Chondrocyte (in vitro differentiated cells): ENCODE measurements at places on chromosomes 6 and 20. TPM values are rescaled to one million over a fixed set of nuclear protein-coding genes. Genes with fewer than 3 reads are reported as not detected.

EGFL8 gene
- 14.3 to 16.3 TPM (median 15.4 TPM) in 3 replicates for total RNA-seq

ELOVL2 gene
- total RNA-seq = 18.1 to 41.3 TPM (median 18.2 TPM) in 3 replicates

HTR1B gene
- total RNA-seq = 0.57 to 1.2 TPM (median 0.65 TPM) in 3 replicates

ADGRF4 gene
- not detected in 3 replicates for total RNA-seq

BTNL2 gene
- not detected in 3 replicates for total RNA-seq

ABCF1 gene
- total RNA-seq = 51.9 to 66.1 TPM (median 53.0 TPM) in 3 replicates

MYLK2 gene
- total RNA-seq = 1.3 to 3.3 TPM (median 2.9 TPM) in 3 replicates

GRCh38 chr6:108689272-108690161, 128.8 kb downstream of the FOXO3 start:
- peak overlapping the region; percentile 57 for H3K27ac ChIP-seq
- H3K4me1 ChIP-seq = peaks cover 28% of the 10 kb centered on the region
- H3K36me3 ChIP-seq = peaks cover 15% of the 10 kb centered on the region

GRCh38 chr20:44738813-44739477, 6.7 kb upstream of the KCNK15 start:
- no peak overlapping the region for H3K27ac ChIP-seq
- peaks cover 8% of the 10 kb centered on the region for H3K27me3 ChIP-seq
- peaks cover 1% of the 10 kb centered on the region for H3K36me3 ChIP-seq
- no peak for DNase-seq
- peaks cover 37% of the 10 kb centered on the region for H3K4me1 ChIP-seq

DNA sequence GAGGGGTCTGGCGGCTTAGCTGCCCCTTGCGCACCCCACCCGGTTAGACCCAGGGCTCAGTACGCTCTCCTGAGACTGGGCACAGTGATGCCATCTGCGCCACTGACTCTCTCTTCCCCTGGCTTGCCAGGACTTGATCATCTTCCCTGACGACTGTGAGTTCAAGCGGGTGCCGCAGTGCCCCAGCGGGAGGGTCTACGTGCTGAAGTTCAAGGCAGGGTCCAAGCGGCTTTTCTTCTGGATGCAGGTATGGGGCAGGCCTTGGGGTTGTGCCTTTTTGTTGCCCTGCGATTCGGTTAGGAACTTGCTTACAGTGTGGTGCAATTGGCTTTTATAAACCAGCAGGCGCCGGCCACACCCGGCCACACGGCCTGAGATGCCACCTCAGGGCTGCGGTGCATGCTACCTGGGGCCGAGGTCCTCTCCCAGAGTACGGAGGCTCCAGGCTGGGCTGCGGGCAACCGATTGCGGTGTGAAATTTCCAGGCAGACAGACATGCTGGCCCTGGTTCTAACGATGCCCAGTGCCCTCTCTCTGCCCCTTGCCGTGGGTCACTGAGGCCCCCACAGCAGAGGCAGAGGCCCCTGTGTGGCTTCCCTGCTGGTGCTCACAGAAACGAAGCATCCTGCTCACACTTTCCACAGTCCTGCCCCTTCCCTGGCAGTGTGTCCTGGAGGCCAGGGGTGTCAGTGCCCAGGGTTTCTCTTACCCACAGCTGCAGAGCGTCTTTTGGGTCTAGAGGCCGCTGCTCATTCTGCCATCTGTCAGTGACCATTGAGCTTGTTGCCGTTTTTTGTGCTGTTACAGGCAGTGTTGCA, 1.7 kb downstream of the ADRM1 start:
- H3K27ac ChIP-seq = peak overlapping the region; percentile 92
- no peaks in the 10 kb centered on the region for H3K27me3 ChIP-seq
- peaks cover 32% of the 10 kb centered on the region for H3K4me1 ChIP-seq
- DNase-seq = no peak

- H3K27ac ChIP-seq = no peak overlapping the region
- H3K36me3 ChIP-seq = no peaks in the 10 kb centered on the region
- H3K27me3 ChIP-seq = no peaks in the 10 kb centered on the region
- H3K4me3 ChIP-seq = no peak overlapping the region
Measured at GRCh38 chr6:154298297-154298696, 58.3 kb downstream of the IPCEF1 start.

DNA sequence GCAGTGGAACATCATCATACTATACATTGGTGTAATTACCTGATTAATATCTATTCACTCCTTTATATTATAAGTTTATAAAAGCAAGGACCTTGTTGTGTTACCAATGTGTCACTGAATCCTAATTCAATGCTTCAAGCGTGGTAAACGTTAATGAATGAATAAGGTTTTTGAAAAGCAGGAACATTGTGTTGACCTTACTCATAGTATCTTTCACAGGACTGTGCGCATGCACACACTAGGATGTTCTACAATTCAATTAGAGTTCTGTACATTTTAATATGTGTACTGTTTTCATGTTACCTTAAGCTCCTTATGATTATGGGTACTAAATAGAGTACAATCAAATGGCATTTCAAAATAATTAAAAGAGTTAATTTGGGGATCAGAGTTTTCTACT, 578.5 kb downstream of the BMP2 start:
- DNase-seq = no peak
- H3K27ac ChIP-seq = no peak overlapping the region
- no peaks in the 10 kb centered on the region for H3K4me1 ChIP-seq
- H3K36me3 ChIP-seq = no peaks in the 10 kb centered on the region
- no peak overlapping the region for H3K4me3 ChIP-seq
- H3K27me3 ChIP-seq = peaks cover 1% of the 10 kb centered on the region

- no peak overlapping the region for H3K27ac ChIP-seq
- no peaks in the 10 kb centered on the region for H3K27me3 ChIP-seq
- no peak overlapping the region for H3K4me3 ChIP-seq
- no peak for DNase-seq
- H3K36me3 ChIP-seq = peaks cover 22% of the 10 kb centered on the region
Measured at GRCh38 chr20:49024220-49024619, 21.9 kb upstream of the CSE1L start.

- no peaks in the 10 kb centered on the region for H3K4me1 ChIP-seq
- DNase-seq = no peak
- H3K27ac ChIP-seq = no peak overlapping the region
- no peak overlapping the region for H3K4me3 ChIP-seq
- peaks cover 1% of the 10 kb centered on the region for H3K36me3 ChIP-seq
- no peaks in the 10 kb centered on the region for H3K27me3 ChIP-seq
Measured at GRCh38 chr6:128558021-128558420, 37.6 kb upstream of the PTPRK start.

DNA sequence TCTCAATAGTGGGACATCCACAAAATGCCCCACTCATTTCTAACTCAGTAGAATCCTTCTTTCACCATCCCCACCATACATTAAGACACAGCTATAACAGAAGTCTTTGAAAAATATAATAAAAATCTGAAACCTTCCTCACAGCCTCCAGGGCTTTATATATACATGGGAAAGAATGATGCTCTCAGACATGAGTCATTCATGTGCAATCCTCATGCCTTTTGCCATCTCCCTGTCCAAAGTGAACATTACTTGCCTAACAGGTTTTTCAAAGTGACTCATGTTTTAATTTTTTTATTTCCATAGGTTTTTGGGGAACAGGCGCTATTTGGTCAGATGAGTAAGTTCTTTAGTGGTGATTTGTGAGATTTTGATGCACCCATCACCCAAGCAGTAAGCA, 162.7 kb downstream of the RALGAPA2 start:
- H3K4me1 ChIP-seq = peaks cover 10% of the 10 kb centered on the region
- H3K36me3 ChIP-seq = no peaks in the 10 kb centered on the region
- no peaks in the 10 kb centered on the region for H3K27me3 ChIP-seq
- H3K4me3 ChIP-seq = no peak overlapping the region

GRCh38 chr6:147201885-147202515, 2.2 kb upstream of the STXBP5 start:
- H3K27me3 ChIP-seq = no peaks in the 10 kb centered on the region
- H3K4me1 ChIP-seq = peaks cover 24% of the 10 kb centered on the region
- peak overlapping the region; percentile 99 for H3K27ac ChIP-seq
- peak overlapping the region; percentile 94 for H3K4me3 ChIP-seq
- H3K36me3 ChIP-seq = no peaks in the 10 kb centered on the region
- DNase-seq = no peak

- H3K4me1 ChIP-seq = no peaks in the 10 kb centered on the region
- H3K4me3 ChIP-seq = no peak overlapping the region
- peaks cover 3% of the 10 kb centered on the region for H3K27me3 ChIP-seq
Measured at GRCh38 chr6:77814119-77814518, 161.3 kb downstream of the MEI4 start.

DNA sequence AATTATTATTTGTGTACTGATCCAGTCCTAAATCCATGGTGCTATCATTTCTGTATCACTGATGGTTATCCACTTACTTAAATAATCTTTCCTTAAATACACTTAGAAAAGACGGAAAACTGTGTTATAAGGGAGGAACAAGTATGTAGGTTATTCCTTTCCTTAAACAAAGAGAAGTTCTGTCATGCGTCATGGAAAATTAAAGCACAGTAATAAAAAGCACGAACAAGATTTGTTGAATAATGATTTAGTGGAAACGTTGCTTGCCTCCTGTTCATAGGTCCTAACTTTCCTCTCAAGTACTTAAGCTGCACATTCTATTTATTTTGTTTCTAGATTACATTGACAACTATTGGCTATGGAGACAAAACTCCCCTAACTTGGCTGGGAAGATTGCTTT, 120.4 kb downstream of the KHDC1L start:
- no peak overlapping the region for H3K27ac ChIP-seq
- peaks cover 5% of the 10 kb centered on the region for H3K36me3 ChIP-seq
- no peak for DNase-seq

DNA sequence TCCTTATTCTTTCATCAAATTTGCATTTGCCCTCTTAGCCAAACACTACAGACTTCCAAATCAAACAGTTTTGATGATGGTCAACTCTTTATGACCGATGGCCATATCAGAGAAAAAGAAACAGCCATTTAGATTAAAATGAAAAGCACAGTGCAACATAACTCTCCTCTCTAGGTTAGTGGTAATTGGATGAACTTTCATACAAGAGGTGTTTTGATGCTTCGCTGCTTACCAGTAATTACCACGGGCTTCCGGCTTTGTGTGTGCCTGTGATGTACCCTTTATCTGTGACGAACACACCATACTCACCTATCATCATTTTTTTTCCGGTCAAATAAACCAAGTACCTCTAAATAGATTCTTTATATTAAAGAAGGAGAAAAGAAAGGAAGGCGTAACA, 181.8 kb downstream of the FOXA2 start:
- no peaks in the 10 kb centered on the region for H3K4me1 ChIP-seq
- no peak overlapping the region for H3K4me3 ChIP-seq
- no peaks in the 10 kb centered on the region for H3K36me3 ChIP-seq
- H3K27me3 ChIP-seq = peaks cover 26% of the 10 kb centered on the region

DNA sequence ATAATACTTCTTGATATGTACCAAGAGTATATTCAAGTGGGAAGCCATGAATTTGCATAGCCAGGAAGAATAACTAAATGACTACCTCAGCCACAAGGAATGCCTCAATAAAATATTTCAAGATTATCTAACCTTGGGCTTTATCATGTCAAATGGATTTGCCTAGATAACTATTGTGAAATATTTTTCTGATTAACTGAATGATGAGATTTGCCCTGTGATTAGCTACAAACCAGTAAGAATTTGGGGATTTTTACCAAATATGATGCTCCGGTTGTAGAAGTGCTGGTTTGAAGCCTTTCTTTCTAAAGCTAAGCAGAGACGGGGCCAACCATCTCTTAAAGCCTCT, 125.6 kb upstream of the LAMP5 start:
- peaks cover 18% of the 10 kb centered on the region for H3K4me1 ChIP-seq
- no peak for DNase-seq

DNA sequence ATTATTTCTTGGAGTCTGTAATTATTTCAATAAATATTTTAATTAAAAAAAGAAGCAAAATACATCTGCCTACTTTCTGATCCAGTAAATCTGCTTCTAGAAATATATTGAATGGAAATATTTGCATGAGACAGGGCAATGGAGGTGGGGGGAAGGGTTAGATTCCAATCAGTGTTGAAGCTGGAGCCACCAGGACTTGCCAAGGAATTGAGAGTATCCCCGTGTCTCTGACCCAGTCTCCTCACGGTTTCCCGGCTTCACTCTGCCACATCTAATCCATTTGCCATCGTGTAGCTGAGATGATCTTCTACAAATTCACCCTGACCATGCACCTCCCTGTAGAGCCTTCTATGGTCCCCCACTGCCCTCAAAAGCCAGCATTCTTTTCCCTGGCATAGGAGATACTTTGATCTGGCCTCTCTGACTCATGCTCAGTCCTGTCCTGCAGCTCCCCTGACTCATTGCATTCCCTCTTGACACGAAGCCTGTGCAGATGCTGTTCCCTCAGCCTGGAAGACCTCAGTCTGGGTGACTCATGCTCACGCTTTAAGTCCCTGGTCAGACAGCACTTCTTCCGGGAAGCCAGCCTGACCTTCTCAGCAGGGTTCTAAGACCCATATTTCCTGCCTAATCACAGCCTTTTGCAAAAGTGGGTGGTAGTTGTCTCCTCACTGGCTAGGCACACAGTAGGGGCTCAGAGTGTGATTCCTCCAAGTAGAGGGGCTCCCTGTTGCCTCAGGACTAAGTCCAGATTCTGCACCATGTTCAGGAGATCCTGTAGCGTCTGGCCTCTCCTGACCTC, 23.0 kb upstream of the FKBP1A start:
- peaks cover 14% of the 10 kb centered on the region for H3K4me1 ChIP-seq
- no peaks in the 10 kb centered on the region for H3K27me3 ChIP-seq
- H3K36me3 ChIP-seq = peaks cover 3% of the 10 kb centered on the region
- no peak for DNase-seq
- H3K27ac ChIP-seq = peak overlapping the region; percentile 6

DNA sequence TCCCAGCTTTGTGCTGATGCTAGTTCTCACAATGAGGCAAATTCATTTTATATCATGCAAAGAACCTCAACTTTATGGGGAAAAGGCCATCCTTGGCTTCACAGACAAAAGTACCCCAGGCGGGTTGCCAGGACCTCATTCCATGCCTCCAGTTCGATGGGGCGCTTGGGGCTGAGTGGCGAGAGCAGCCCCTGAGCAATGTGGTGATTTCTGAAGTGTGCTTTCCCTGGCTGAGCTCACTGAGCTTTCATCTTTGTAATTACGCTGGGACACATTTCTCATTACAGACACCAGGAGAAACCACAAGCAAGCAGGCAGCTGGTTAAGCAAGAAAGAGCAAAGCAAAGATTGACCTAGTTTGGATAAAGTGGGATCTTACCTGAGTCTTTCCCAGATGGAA, 301.5 kb upstream of the CDH4 start:
- no peak overlapping the region for H3K4me3 ChIP-seq
- no peak for DNase-seq
- H3K27ac ChIP-seq = no peak overlapping the region
- H3K4me1 ChIP-seq = no peaks in the 10 kb centered on the region
- no peaks in the 10 kb centered on the region for H3K36me3 ChIP-seq
- H3K27me3 ChIP-seq = peaks cover 2% of the 10 kb centered on the region

GRCh38 chr20:37521061-37521771, at the start of gene NNAT:
Gene NNAT, plus strand, starts transcription at chr20:37521250. Its CDS starts 82 bp downstream, at chr20:37521332.
- peak within 1 kb of the TSS; percentile 65 for H3K4me3 ChIP-seq
- H3K27ac ChIP-seq = no peak within 1 kb of the TSS
- H3K27me3 ChIP-seq = no peaks in the 10 kb centered on the region
- peaks cover 86% of the 10 kb centered on the region for H3K4me1 ChIP-seq
- DNase-seq = no peak

DNA sequence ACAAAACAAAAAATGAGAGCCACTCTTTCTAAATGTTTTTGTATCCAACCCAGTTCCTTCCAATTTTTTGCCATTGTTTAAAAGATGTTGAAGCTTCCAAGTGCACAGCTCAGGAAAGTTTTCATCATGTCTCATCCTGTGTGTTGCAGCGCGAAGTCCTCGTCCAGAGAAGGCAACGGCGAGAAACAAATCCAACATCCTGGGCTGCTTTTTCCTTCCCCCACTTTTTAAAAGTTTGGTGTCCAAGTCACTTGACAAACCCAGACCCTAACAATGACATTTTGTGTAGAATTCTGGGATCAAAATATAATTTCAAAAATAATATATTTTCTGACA, 92.3 kb downstream of the ANKRD60 start:
- peaks cover 39% of the 10 kb centered on the region for H3K27me3 ChIP-seq
- H3K36me3 ChIP-seq = peaks cover 4% of the 10 kb centered on the region
- H3K4me3 ChIP-seq = no peak overlapping the region
- no peak overlapping the region for H3K27ac ChIP-seq
- no peak for DNase-seq

- DNase-seq = no peak
- H3K4me3 ChIP-seq = no peak overlapping the region
- H3K27me3 ChIP-seq = no peaks in the 10 kb centered on the region
- H3K4me1 ChIP-seq = peaks cover under 1% of the 10 kb centered on the region
Measured at GRCh38 chr6:143276436-143276835, 174.1 kb downstream of the ADAT2 start.
